ENCODE measurements at places on chromosomes 2 and 18. TPM values are rescaled to one million over a fixed set of nuclear protein-coding genes. Genes with fewer than 3 reads are reported as not detected.

The ASXL3 gene
- 0.34 TPM for total RNA-seq

The SERPINB10 gene
- total RNA-seq = not detected

The GALNT1 gene
- 49.6 TPM for total RNA-seq

The MCM6 gene
- total RNA-seq = 12.2 TPM

The CD8B gene
- total RNA-seq = not detected

The CYS1 gene
- 2.1 TPM for total RNA-seq

The MAB21L4 gene
- total RNA-seq = not detected

The TEKT4 gene
- total RNA-seq = not detected

Measured in pericardium fibroblast (primary cell).